ENCODE measurements at places on chromosomes 12 and 14.

DNA sequence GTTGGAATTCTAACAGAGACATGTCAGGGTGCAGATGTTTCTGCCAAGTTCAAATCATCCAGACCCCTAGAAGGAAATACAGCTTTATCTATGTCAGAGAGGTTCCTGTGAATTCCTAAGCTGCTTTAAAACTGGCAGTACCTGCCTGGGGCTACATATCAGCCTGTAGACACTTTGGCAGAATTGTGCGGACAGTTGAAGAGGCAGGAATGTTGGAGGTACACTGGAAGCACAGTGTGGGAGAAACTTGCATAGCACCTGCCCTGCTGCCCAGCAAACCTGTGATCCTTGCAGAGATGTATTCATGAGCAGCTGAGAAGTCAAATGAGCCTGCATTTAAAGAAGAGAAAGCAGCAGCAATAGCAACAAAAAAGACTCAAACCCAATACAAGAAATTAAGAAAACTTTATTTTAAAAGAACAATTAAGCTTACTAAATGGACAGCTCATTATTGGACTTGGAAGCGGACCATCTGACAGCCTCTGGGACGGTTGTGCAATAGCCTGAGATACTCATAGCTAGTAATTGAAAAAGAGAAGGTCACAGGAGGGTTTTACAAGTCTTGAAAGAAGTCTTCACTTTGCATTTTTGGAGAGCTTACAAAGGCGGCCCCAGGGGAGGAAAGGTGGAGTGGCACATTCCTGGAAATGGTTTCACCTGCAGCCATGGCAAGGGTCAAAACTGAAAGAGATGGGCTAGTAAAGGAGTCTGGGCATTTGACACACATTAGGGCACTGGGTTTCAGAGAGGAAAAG is 280.9 kb upstream of the FLRT2 start:
- no peak for DNase-seq

GRCh38 chr12:21891751-21892217 is 49.4 kb downstream of the ABCC9 start:
- DNase-seq = peak; percentile 40

DNA sequence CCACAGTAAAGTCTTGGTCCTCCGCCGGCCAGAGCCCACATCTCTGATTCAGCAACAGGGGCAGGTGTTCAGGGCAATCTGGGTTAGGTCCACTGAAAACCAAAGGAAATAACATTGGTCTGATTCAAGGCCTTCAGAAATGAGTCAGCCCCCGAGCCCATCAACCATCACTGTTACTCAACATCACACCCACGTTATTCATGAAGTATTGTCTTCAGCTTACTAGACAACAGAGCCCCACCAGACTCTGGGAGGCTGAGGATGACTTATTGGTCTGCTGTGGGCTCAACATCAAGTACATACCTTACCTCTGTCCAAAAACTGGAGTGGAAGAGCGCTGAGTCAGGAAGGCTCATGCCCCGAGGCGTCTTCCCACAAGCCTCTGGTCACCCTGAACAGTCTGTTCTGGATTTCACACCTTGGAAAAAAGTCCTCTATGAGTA is 97.5 kb downstream of the ZFP36L1 start:
- DNase-seq = no peak

GRCh38 chr14:85463512-85463911 is 66.4 kb upstream of the FLRT2 start:
- DNase-seq = no peak

DNA sequence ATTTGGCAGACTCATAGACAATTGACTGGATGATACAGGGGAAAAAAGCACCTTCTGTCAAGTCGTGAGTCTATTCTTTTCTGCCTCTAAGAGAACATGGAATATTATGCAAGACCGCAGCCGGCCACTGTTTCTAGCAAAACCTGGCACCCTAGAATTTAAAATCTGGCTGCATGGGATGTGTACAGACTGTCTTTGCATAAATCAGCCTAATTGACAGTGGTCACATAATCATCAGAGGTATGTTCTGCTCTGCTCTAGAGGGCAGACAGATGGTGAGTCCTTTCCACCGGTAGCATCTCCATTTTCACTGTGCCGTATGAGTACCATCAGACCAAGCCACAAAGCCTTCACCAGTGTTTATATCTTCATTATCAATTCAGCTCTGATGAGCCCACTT is 80.6 kb downstream of the KCNK10 start:
- DNase-seq = no peak

DNA sequence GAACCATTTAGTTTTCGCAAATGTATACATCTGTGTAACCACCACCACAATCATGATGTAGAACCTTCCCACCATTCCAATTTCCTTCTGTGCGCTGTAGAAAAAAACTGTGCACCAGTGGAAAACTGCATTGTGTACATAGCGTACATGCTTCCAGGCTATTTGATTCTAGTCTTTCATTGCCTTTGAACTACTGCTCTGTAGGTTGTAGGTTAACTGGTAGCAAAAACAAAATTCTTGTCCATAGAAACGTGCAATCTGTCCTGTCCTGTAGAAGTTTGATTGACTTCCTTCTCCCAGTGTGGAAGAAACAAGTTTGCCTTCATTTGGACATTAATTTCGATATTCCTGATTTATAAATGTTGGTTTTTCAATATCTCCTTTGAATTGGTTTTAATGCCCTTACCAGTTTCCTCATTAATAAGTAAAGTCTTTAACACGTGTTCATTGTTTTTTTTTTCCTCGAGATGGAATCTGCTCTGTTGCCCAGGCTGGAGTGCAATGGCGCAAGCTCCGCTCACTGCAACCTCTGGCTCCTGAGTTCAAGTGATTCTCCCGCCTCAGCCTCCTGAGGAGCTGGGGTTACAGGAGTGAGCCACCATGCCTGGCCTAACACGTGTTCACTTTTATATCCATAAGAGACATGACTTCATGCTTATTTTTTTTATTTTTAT is 3.6 kb upstream of the ISM2 start:
- no peak for DNase-seq

DNA sequence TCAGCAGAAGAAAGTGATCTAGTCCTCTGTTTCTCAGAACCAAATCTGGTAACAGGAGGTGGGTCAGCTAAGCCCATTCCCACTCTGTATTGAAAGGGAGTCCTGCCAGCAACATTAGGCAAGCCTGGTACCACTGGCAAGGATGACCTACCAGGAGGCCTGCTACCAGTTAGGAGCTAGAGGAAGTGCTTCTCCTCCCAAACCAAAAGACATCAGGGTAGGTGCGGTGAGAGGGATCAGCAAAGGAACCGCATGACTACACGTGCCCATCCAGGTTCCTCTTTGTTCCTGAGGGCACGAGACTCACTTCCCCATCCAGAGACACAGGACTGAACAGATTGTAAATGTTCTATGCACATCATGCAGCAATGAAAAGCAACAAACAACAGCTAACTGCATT is 2.8 kb downstream of the KLRC4 start:
- DNase-seq = peak; percentile 9

GRCh38 chr14:34944744-34945143 is 38.0 kb upstream of the SRP54 start:
- DNase-seq = no peak

Measured in heart right ventricle (tissue), 16 donors.